ENCODE measurements at places on chromosomes 16 and 17.

DNA sequence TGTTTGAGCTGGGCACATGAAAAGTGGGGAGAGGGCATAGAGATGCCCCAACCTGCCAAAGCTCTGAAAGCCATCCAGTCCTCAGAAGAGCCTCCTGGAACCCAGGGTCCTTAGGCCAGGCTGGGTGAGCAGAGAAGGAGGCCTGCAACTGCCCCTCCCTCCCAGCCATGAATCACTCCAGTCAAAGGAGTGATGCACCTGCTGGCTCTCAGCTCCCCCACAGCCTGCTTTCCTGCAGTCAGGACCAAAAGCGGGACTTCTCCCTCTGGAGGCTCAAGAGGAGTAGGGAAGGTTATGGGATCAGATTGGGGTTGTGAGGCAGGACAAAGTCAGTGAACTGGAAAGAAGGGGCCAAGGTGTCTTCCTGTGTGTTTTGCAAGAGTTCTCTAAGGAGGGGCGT is 145.6 kb downstream of the TMEM132E start:
- DNase-seq: no peak

DNA sequence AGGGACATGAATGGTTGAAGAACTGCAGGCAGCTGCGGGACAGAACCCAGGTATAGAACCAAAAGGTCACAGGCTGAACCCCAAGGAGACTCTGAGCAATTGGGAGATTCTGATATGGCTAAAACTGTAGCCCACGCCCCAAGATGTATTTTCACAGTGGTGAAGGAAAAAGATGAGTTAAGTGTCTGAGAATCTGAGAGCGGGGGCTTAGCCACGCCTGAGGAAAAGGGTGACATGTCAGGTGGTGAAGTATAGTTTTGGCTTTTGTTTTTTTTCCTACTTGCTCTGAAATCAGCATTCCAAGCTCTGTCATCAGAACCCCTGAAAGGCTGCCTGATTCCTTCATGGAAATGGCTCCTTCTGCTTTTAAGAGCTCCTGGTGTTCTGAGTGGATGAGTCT is 73.3 kb downstream of the AKAP1 start:
- no peak for DNase-seq

DNA sequence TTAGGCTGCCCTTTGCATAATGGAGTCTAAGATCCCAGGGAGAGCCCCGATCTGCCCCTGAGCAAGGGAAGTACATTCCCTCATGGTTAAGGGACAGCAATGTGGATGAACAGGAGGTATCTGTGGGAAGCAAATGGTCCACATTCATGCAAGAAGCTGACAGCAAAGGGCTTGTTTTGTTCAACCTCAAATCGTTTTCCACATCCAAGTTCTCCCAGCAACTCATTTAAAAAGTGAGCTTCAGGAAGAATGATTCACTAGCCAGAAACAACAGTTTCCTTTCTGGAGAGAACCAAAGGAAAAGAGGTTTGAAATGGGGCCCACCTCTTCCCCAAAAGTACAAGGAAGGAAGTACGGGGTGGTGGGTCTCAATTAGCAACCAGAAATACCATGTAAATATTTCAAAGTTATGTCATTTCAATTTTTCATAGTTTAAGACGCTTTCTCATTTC is 9.4 kb downstream of the HSPB9 start:
- no peak for DNase-seq

DNA sequence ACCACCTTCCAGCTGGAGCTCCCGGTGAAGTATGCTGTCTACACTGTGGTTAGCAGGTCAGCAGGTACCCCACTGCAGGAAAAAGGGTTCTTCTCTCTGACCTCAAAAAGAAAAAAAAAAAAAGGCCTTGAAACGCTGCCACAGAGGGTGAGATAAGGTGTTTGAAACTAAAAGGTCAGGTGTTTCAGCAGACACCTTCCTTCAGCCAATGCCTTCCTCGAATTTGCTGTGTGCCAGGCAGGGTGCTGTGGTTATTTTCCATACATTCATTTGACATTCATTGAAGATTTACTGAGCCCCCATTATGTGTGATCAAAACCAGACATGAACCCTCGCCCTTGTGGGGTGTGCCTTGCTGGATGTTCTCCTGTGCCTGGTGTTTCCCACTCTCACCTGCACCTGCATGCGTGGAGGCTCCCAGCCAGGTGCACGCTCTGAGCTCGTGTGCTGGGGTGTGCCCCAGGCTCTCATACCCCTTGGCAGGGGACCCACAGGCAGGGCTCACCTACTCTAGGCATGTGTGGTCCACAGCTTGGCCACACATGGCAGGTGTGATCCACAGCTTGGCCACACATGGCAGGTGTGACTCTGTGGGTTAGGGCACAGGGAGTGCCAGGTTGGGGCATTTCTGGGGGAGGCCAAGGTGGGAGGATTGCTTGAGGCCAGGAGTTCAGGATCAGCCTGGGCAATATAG is 15.8 kb upstream of the ITGAD start:
- DNase-seq: no peak

DNA sequence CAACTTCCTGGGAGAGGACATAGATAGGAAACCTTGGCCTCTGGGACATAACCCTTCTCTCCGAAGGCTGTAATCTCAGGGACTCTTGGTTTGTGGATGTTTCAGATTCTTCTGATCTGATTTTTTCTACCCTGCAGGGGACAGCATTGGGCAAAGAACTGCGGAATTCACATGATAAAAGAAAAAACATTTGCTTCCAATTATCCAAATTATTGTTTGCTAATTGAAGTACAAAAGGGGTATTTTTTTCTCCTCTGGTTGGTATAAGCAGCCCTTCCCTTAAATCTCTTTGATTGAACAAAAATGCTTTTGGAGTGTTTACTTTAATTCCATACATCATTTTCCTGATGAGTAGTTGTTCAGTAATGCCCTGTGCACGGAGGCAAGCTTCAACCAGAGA is 251.7 kb upstream of the IRX3 start:
- DNase-seq: no peak

DNA sequence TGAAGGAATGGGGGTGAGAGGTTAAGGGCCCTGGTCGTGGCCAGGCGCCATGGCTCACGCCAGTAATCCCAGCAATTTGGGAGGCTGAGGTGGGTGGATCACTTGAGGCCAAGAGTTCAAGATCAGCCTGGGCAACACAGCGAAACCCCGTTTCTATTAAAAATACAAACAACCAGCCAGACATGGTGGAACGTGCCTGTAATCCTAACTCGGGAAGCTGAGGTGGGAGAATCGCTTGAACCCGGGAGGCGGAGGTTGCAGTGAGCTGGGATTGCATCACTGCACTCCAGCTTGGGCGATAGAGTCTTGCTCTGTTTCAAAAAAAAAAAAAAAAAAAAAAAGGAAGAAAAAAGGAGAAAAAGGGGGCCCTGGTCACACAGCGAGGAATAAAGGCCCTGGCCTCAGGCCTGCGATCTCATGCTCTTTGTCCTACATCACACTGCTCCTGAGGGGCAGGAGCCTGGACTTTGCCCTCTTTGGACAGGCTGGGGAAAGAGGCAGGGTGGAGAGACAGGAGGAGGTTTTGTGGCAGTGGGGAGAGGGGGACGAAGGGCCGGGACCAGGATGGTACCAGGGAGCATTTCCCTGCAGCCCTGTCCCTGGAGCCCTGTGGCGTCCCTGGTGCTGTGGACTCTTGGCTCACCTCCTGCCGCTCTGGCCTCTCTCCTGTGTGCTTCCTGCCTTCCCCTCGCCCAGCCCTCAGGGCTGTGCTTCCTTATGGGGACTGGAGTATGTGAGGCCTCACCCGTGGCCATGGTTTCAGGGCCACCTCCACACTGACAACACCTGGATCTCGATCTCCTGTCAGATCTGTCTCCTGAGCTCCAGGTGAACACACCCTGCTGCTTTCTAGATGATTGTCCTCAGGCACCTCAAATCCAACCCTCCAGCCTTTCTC is 19.7 kb upstream of the SLC25A19 start:
- no peak for DNase-seq

DNA sequence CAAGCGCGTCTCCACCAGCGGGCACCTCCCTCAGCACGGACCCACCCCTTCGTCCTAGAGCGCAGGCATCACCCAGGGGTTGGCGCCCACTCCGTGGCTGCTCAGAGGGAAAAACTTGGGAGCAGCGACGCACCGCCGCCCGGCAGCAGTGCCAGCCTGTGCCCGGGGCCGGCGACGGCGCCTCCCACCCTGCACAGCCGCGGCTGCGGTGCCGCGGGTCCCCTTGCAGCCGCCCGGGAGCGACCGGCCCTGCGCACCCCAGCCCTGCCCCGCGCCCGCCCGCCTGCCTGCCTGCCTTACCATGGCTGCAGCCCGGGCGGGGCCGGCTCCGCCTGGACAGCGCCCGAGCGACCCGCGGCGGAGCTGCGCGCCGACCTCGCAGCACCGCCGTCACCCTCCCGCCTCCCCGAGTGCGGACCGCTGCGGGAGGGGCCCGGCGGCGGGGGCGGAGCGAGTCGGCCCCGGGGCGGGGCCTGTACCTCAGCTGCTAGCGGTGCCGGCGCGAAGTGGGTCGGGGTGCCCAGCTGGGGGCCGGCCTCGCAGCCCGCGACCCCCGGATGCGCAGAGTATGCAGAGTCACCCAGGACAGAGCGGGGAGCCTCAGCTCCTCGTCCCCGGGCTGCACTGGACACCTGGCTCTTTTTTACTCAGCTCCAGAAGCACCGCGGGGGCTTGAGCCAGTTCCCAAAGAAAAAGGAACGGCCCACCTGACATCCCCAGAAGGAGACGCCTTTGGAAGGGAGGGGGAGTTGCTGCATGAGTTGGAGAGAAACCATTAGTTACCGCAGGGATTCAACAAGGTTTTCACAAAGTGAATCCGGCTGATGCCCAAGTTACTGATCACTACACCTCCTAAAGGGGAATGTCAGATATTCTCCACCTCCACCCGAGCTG is 17.5 kb upstream of the MTMR4 start:
- peak; percentile 40 for DNase-seq

DNA sequence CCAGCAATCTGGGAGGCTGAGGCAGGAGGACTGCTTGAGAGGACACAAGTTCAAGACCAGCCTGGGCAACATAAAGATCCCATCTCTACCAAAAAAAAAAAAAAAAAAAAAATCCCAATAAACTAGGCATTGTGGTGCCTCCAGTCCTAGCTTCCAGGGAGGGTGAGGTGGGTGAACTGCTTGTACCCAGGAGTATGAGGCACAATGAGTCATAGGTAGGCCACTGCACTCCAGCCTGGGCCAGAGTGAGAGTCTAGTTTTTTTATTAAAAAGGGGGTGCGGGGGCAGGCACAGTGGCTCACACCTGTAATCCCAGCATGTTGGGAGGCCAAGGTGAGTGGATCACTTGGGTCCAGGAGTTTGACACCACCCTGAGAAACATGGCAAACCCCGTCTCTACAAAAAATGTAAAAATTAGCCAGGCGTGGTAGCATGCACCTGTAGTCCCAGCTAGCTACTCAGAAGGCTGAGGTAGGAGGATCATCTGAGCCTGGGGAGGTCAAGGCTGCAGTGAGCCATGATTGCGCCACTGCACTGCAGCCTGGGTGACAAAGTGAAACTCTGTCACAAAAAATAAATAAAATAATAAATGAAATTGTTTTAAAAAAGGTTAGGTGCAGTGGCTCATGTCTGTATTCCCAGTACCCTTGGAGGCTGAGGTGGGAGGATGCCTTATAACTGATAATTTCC is 7.8 kb upstream of the CHST6 start:
- no peak for DNase-seq

GRCh38 chr16:23434380-23434779 is 18.6 kb downstream of the COG7 start:
- no peak for DNase-seq

DNA sequence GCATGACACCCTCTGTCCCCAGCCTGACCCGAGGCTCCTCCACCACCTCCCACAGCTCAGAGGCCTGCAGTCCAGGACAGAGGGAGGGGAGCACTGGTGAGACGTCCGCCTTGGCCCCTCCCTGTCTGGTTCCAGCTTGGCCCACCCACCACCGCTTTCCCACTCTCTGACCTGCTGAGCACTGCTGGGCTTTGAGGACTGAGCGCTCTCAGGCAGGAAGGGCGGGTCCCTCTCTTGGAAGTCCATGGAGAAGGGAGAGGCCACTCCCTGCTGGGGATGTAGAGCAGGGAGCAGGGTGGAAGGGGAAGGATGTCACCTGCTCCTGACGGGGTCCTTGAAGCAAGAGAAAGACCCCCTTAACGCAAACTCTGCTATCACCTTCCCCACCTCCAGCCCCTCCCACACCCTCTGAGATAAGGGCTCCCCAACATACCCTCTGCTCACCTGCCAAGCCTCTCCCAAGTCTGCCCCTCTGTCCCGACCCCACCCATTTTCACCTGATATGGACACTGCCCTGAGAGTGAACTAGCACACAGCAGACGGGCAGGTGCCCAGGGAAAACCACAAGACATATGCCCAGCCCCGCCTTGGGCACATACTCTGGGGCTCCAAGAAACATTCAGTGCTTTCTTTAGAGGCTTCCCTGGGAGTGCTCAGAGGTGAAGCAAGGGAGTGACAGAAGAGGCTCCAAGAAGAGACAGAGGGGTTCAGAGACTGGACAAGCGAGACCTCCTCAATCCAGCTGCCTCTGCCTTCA is 1.4 kb downstream of the OSBPL7 start:
- DNase-seq: no peak

DNA sequence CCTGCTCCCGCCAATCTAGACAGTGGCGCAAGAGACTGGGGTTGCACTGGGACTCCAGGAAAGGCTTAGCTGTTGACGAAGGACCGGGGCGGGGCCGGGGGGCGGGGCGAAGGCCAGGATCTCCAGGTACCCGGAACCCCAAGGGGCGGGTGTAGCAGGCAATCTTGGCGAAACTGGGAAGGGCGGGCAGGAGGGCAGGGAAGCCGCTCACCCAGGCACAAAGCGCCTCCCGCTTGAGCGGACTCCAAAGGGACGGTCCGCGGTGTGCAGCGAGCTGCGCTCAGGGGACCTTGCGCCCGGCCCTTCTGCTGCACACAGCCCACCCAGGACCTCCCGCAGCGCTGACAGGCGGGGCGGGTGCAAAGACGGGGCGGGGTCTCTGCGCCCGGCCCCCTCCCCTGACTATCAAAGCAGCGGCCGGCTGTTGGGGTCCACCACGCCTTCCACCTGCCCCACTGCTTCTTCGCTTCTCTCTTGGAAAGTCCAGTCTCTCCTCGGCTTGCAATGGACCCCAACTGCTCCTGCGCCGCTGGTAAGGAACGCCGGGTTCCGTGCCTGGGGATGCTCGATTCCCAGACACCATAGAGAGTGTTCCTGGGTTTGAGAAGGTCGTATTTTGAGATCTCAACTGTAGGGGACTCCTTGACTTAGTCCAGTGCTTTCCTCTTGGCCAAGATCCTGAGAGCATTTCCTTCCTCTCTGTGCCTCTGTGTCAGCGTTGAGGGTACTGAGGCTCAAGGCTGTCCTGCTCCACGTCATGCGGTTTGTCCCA is at the start of gene MT1F:
TSS of gene MT1F (plus strand) at position 405 of the 772 bp plus-strand sequence. CDS start at position 505, 100 bp downstream.
- DNase-seq: peak; percentile 64

All from activated T-cell treated with anti-CD3 and anti-CD28 coated beads for 24 hours (primary cell).